Activated CD4-positive, CD25-positive, alpha-beta regulatory T cell (primary cell): ENCODE measurements at places on chromosomes 12 and 14.

DNA sequence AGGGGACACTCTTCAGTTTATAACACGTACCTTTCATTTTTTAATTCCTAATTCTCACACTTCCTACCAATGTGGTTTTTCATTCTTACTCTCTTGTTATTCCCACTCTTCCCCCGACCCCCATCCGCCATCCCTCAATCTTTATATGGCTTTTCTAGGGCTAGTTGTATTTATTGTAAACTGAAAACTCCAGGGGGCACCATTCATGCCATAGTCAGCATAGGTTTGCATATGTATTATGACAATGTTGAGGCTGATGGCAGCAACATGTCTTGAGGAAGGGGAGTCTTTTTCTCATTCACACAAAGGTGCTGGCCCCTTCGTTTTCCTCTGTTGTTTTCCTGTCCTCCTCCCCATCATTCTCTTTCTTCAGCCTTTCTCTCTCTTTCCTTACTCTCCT, 27.7 kb upstream of the LTA4H start:
- no peak for DNase-seq

DNA sequence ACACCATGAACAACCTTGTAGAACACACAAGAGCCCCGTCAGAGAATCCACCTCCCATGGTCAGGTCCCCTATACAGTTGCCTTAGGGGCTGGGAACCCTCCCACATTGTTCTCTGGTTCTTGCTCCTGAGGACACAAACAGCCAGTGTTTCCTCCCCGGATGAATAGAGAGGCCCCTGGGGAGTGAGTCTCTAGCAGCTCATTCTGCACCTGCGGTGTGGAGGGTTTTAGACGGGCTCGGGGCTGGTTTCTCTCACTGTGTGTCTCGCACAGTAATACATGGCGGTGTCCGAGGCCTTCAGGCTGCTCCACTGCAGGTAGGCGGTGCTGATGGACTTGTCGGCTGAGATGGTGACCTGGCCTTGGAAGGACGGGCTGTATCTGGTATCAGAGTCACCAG, 1052.1 kb downstream of the TMEM121 start:
- DNase-seq: no peak

DNA sequence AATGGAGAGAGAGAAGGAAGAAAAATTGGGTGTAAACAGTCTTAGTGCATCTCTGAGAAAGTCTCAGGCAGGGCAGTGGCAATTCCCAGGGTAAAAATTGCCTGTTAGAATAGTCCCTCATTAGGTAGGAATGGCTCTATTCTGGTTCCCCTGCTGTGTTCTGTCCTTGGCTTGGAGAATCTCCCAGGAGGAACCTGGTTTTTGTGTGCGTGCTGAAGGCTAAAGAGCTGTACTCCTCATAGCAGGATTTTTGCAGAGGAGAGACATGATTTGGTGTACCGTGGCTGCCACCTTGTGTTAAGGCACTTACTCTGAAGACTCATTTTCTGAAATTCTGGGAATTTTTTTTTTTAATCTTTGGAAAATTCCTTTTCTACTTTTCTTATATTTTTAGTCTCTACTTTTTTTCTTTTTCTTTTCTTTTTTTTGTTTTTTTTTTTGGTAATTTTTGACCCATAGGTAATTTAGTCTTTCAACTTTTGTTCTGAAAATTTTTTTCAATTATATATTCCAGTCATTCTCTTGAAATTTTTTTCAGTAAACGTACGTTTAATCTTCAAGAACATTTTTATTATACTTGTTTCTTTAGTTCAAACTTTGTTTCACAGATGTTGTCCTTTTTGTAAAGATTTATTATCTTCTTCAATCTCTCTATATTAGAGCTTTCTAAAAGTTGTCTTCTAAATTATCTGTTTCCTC, 63.8 kb downstream of the FBXO33 start:
- no peak for DNase-seq

DNA sequence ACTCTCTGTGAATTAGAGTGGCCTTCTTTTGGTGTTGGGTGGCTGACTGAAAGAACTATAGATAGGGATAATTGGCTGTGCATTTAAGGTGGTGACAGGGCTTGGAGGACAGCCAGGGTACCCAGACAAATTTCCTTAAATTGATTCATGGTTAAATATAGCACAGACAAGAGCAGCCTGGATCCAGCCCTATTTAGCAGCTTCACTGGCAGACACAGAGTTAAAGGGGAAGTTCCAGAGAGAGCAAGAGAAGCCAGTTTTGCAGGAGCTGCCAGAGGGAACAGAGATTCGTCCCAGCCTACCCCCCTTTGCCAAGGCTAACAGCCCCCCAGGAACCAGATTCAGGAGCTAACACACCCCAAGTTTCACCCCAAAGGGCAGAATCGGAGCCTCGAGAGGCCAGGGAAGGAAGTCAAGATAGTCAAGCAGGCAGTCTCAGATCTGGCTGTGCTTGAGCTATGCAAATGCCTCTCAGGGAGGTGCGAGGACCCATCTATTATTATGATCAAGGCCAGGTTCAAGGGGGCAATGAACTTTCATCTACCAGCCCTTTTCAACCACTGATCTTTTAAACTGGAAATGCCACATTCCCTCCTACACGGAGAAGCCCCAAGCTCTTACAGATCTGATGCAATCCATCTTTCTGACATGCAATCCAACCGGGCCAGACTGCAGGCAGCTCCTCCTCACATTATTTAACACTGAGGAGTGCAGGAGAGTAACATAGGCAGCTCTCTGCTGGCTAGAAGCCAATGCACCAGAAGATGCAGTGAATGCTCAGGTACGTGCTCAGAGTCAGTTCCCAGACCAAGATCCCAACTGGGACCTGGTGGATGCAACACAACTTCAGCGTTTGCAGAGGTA, 58.2 kb downstream of the DHRS2 start:
- DNase-seq: no peak

DNA sequence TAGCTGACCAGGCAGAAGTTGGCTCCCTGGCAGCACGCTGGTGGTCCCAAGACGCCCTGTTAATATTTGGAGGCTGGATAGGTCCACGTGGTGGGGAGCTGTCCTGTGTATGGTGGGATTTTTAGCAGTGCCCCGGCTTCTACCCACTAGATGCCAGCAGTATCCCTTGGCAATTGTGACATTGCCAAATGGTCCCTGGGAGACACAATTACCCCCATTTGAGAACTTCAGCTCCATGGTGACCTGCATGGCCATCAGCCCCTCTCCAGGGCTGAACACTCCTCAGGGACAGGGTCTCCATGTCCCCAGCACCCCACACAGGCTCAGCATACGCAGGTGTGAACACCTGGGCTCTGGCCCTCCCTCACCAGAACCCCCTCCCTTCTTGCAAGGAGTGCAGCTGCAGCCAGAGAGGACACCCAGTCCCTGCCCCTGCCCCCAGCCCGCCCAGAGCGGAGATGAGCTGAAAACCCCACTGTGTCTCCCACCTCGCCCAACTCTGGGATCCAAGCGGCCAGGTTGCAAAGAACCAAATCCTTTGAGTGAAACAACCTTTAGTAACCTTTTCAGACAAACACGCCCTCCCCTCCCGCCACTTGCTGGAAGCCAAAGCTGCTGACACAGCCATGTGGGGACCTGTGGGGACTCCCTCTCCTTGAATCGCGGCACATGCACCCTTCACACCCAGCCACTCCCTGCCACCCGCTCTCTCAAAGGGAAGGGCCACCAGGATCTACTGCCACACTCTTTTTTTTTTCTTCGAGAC, 120.4 kb downstream of the CALM1 start:
- no peak for DNase-seq

DNA sequence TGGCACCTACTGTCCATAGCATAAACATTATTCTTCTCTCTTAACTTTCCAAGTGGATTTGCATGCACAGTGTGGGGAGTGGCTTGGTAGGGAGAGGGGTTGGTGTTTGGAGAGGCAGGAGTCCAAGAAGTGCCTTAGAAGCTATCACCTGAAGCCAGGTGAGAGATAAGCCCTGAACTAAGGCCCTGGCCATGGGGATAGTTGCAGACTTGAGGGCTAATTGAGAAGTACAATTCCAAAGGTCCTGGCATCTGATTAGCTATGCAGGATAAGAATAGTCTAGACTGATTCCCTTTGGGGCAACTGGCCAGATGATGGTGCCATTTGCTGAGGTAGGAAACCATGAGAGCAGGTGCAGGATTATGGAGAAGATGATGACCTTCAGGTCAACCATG, 2.0 kb upstream of the PCK2 start:
- no peak for DNase-seq

GRCh38 chr14:32620303-32620702, 291.2 kb downstream of the AKAP6 start:
- DNase-seq: no peak

GRCh38 chr12:95648990-95649791, 97.9 kb upstream of the USP44 start:
- no peak for DNase-seq

DNA sequence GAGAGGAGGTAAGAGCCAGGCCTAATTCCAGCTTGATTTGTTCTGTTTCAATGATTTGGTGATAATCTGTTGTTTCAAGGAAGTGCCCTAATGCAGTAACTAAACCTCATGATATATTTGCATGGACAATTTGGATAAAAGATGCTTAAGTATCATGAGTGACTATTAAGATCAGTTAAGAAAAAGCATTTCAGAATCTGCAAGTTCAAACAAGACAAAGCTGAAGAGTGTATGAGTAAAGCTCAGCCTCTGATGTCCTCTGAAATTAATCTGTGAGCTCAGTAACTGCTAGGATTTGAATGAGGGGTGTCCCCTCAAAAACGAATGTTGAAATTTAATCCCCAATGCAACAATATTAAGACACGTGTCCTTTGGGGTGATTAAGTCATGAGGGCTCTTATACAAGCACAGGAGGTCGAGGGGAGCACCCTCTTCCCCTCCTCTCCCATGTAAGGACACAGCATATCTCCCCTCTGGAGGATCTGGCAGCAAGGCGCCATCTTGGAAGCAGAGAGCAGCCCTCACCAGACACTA, 949.2 kb downstream of the GALC start:
- DNase-seq: no peak

- DNase-seq: no peak
Observed at GRCh38 chr14:55588259-55588699, 8.3 kb downstream of the KTN1 start.

DNA sequence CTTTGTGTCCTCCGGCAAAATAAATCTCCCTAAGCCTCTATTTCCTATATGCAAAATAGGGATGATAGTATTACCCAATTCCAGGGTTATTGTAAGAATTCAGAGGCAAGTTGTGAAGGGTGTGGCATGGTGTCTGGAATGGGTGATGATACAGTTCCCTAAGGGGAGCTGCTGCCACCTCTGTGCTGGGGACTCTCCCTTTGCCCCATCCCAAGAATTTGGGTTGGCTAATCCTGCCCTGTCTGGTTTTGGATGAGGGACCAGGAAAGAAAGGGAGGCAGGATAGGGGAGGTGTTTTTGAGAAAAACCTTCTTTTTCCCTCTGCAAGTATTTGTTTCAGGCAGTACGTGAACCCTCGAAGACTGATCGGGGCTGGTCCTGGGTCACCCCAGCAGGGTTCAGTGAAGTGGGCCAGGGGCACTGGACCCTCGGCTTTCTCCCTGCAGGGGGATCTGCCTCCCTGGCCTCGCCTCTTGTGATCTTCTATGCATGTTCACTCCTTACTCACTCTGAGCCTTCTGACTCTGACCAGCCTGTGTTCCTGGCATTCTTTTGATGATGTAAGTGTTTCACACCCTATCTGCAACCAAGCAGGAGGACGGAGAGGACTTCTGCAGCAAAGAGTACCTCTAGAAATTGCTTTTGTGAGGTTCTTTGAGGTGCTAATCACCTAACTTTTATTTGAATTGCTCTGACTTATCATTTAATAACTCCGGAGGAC, 60.8 kb downstream of the RASSF3 start:
- no peak for DNase-seq

GRCh38 chr14:101821528-101821927, 60.0 kb downstream of the PPP2R5C start:
- no peak for DNase-seq

GRCh38 chr12:40769846-40770245, 77.6 kb downstream of the CNTN1 start:
- DNase-seq: no peak

DNA sequence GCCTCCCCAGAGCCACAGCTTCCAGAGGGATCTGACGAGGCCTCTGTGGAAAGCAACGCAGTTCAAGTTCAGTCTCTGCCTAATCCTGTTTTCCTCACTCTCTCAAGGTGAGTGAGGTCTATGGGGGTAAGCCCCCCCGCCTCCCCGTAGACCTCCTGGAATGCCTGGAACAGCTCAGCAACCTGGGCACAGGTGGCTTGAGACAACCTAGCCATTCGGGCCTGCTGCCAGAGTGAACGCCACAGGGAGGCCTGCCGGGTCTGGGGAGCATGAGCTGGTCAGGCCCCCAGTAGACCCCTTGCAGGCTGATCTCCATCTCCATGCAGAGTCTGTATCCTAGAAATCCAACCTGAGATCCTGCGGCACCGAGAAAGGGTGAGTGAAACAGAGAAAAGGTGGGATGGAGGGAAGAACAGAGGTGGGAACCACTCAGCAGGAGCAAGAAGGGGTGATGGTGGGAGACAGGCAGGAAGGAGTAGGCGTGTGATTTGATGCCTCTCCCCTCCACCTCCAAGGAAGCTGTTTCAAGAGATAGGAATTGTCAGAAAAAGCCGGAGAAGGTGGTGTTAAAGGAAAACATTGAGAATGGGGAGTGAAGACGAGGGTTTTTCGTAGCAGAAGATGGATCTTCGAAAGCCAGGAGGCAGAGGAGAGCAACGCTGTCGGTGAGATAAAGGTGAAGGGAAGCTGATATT, 123.1 kb upstream of the PRMT8 start:
- no peak for DNase-seq

DNA sequence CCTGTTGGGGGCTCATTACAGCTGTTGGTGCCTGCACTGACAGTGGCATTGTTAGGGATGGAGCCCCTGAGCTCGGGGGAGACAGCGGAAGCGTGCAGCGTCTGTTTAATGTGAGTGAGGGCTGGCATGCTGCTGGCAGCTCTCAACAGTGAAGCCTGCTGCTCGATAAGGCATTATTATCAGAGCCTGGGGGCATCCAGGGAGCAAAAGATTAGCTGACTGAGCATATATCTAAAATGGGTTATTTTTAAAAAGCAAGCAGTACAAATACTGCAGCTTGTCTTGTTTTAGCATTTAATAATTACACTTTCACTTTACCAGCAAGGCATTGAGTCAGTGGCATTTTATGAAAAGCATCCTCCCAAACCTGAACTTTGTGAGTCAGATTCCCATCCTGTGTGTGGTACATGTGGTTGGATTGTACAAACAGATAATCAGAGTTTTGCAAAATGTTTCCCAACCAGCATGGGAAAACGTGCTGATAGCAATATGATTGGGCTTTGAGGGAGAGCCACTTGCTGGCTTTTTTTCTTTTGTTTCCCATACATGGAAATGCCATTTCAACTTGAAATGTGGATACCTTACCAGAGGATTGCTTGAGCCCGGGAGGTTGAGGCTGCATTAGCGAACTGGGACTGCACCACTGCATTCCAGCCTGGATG, 150.8 kb downstream of the PRKCH start:
- no peak for DNase-seq

GRCh38 chr14:38044710-38045109, 163.0 kb upstream of the SSTR1 start:
- DNase-seq: no peak
